GM23338 (cell line): ENCODE measurements at places on chromosomes 2 and 18. TPM values are rescaled to one million over a fixed set of nuclear protein-coding genes. Genes with fewer than 3 reads are reported as not detected.

GRCh38 chr2:3571284-3571683, 3.8 kb upstream of the RPS7 start:
- H3K4me3 ChIP-seq: no peak overlapping the region
- no peak for DNase-seq

DNA sequence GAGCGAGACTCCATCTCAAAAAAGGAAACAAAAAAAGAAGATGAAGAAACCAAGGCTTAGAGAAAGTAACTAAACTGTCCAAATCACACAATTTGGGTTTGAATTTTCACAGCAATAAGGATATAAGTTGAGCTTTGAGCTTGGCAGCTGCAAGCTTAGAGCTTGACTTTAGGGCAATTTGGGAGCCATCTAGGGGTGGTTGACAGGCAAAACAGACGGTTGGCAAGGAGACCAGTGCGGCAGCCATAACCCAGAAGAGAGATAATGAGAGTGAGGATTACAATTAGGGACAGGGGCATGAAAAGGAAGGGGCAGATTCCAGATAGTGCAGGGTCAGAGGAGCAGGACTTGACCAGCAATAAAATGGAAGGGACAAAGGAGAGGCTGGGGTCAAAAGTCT, 382.2 kb upstream of the HNRNPA3 start:
- H3K4me3 ChIP-seq: no peak overlapping the region
- H3K27ac ChIP-seq: no peak overlapping the region
- DNase-seq: peak; percentile 64
- no peaks in the 10 kb centered on the region for H3K27me3 ChIP-seq

DNA sequence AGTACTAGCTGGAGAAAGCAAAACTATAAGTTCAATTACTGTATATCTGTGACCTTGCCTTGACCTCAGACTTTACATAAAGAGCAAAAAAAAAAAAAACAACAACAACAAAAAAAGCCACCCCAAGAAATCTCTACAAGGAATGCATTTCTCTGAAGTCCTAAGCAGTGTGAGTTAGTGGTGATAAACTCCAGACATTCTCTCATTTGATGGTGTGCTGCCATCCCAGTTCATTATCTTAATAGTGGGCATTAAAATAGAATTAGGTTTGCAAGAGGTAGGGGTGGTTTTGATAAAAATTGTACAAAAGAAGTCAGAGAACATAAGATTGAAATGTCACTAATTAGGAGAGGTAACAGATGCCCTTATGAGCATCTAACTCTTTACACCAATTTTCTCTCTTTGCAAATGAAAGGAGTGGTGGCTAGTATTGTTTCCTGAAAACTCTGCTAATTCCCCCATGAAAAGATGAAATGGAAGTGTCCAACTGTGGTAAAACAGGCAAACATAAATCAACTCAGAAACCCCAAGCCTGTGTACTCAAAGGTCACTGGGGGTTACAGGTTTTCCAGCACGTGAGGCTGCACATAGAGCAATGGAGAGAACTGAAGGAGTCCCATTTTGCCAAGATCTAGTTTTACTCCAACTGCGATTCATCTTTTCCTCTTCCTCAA, 131.9 kb downstream of the MEIS1 start:
- H3K36me3 ChIP-seq: no peaks in the 10 kb centered on the region
- H3K4me1 ChIP-seq: peaks cover 22% of the 10 kb centered on the region
- peaks cover 3% of the 10 kb centered on the region; the same call in 1 of the 2 replicates for H3K27me3 ChIP-seq
- H3K4me3 ChIP-seq: no peak overlapping the region
- no peak for DNase-seq
- H3K27ac ChIP-seq: no peak overlapping the region

DNA sequence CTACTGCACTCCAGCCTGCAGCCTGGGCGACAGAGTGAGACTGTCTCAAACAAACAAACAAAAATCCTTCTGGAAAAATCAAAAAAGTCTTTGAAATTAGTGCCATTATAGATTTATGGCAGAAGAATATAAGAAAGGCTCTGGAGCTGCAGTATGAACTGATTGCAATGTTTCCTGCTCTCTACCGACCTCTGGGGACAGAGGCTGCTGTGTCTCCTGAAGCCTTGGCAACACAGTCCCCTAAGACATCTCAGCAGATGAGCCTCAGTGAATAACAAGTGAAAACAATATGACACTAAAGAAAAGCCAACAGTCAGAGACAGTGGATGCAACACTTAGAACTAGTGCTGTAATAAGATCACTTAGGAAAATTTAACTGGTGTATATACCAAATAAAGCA, 494.9 kb upstream of the LRATD1 start:
- 0 out of 2 replicates have a peak overlapping the region, but pooled peaks have one; percentile 7 for H3K4me3 ChIP-seq
- peaks cover 9% of the 10 kb centered on the region for H3K4me1 ChIP-seq
- H3K27ac ChIP-seq: no peak overlapping the region

EIF2AK2 gene
- 35.5 and 37.6 TPM in 2 replicates for total RNA-seq

RGPD5 gene
- total RNA-seq: 15.4 and 18.0 TPM in 2 replicates

GRCh38 chr2:183541766-183542165, 417.5 kb downstream of the NUP35 start:
- H3K27me3 ChIP-seq: no peaks in the 10 kb centered on the region
- H3K4me1 ChIP-seq: peaks cover 18% of the 10 kb centered on the region
- DNase-seq: no peak
- H3K4me3 ChIP-seq: no peak overlapping the region
- no peak overlapping the region for H3K27ac ChIP-seq

- no peak overlapping the region for H3K27ac ChIP-seq
- H3K27me3 ChIP-seq: no peaks in the 10 kb centered on the region
- no peak overlapping the region for H3K4me3 ChIP-seq
- peaks cover 5% of the 10 kb centered on the region; the same call in 1 of the 2 replicates for H3K4me1 ChIP-seq
- no peak for DNase-seq
- no peaks in the 10 kb centered on the region for H3K36me3 ChIP-seq
Observed at GRCh38 chr18:48839819-48840490, 110.8 kb downstream of the SMAD7 start.

- no peaks in the 10 kb centered on the region for H3K27me3 ChIP-seq
- no peak overlapping the region for H3K27ac ChIP-seq
- no peaks in the 10 kb centered on the region for H3K4me1 ChIP-seq
- DNase-seq: no peak
Observed at GRCh38 chr18:48750485-48751175, 200.1 kb downstream of the SMAD7 start.

LOXHD1 gene
- total RNA-seq: 0.16 and 0.17 TPM in 2 replicates

LYG2 gene
- total RNA-seq: 1.2 TPM in 1 of 2 replicates, not detected in the other

GRCh38 chr2:162063281-162063680, 10.7 kb downstream of the DPP4 start:
- no peak overlapping the region for H3K27ac ChIP-seq
- no peaks in the 10 kb centered on the region for H3K4me1 ChIP-seq
- DNase-seq: no peak
- no peaks in the 10 kb centered on the region for H3K36me3 ChIP-seq

DNA sequence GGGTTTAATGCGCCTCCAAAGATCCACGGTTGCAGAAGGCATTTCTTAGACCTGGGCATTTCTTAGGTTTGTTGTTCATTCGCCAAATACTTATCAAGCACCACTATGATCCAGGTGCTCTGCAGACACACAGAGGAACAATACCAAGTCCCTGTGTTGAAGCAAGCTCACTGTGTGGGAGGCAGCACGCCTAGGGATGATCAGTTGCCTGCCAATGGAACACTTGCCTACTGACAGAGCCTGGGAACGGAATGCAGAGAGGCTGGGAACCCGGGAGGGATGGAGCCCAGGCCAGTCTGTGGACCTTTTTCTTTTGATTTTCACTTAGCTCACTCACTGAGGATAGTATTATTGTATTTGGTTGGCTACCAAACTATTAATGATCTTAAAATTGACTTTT, 1.9 kb upstream of the GRP start:
- H3K27ac ChIP-seq: no peak overlapping the region
- peaks cover 12% of the 10 kb centered on the region; the same call in 1 of the 2 replicates for H3K4me1 ChIP-seq
- no peaks in the 10 kb centered on the region for H3K36me3 ChIP-seq
- no peak overlapping the region for H3K4me3 ChIP-seq

- DNase-seq: no peak
- 0 out of 2 replicates have a peak, but pooled peaks cover 5% of the 10 kb centered on the region for H3K36me3 ChIP-seq
- H3K4me3 ChIP-seq: no peak overlapping the region
- H3K4me1 ChIP-seq: peaks cover 9% of the 10 kb centered on the region
Observed at GRCh38 chr18:39232490-39232889, 1666.9 kb upstream of the CELF4 start.

DNA sequence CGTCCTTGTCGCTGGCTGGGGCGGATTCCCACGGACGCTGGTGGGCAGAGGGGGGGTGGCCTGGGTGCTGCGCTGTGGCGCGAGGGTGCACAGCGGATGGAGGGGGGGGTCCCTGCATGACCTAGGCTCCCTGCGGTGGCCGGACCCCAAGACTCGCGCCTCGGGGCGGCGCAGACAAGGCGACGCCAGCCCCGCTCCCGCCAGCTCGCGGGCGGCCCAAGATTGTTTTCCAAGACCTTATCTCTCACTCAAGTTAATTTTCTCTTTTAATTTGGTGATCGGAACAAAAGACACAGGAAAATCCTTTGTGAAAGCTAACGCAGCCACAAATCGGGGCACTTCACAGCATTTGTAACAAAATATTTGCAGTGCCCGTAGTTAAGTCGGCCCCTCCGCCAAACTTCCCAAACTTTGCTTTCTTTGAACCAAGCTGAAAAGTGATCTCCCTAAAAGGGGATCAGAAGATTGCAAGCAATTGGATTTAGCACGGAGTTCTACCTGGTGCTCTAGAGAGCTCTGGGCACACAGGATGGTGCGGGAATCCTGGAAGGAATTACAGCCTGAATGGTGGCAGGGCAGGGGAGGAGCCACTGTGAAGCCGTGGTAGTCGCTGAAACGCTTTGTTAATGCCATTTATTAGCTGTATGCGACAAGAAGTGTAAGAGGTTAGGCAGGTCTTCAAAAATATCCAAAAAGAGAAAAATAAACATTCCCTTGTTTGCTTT, 4.8 kb upstream of the ID2 start:
- peak; percentile 53 for DNase-seq
- peaks cover 70% of the 10 kb centered on the region for H3K27me3 ChIP-seq
- no peak overlapping the region for H3K27ac ChIP-seq
- peak overlapping the region; percentile 65 for H3K4me3 ChIP-seq
- no peaks in the 10 kb centered on the region; the same call in 1 of the 2 replicates for H3K36me3 ChIP-seq

- H3K27me3 ChIP-seq: peaks cover 21% of the 10 kb centered on the region
- H3K27ac ChIP-seq: no peak overlapping the region
- no peak overlapping the region for H3K4me3 ChIP-seq
- no peak for DNase-seq
- H3K4me1 ChIP-seq: peaks cover 4% of the 10 kb centered on the region; the same call in 1 of the 2 replicates
Observed at GRCh38 chr2:30226144-30227032, 4.9 kb upstream of the LBH start.

- H3K27ac ChIP-seq: no peak overlapping the region
- peaks cover 9% of the 10 kb centered on the region for H3K27me3 ChIP-seq
- no peak overlapping the region for H3K4me3 ChIP-seq
Observed at GRCh38 chr2:231932985-231933915, 7.1 kb upstream of the NPPC start.

DNA sequence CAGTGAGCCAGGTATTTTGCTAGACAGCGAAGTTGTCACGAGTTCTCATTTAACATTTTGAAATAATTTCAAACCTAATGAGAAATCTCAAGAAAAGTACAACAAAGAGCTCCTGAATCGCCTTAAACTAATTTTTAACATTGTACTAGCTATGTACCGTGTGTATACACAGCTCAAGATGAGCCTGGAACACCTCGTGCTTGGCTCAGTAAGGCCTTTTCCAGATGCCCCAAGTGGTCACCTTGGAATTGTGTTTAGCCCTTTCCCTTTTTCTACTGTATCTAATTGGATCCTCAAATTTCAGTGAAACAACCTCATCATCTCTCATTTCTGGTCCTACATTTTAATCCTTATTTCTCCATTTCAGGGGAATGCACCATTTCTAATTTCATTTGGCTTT, 7.2 kb downstream of the PTPN4 start:
- H3K36me3 ChIP-seq: no peaks in the 10 kb centered on the region
- no peak overlapping the region for H3K27ac ChIP-seq
- DNase-seq: peak; percentile 45
- H3K4me3 ChIP-seq: no peak overlapping the region
- H3K4me1 ChIP-seq: peaks cover 65% of the 10 kb centered on the region
- no peaks in the 10 kb centered on the region for H3K27me3 ChIP-seq

NTSR2 gene
- total RNA-seq: 0.10 TPM in 1 of 2 replicates, not detected in the other

DNA sequence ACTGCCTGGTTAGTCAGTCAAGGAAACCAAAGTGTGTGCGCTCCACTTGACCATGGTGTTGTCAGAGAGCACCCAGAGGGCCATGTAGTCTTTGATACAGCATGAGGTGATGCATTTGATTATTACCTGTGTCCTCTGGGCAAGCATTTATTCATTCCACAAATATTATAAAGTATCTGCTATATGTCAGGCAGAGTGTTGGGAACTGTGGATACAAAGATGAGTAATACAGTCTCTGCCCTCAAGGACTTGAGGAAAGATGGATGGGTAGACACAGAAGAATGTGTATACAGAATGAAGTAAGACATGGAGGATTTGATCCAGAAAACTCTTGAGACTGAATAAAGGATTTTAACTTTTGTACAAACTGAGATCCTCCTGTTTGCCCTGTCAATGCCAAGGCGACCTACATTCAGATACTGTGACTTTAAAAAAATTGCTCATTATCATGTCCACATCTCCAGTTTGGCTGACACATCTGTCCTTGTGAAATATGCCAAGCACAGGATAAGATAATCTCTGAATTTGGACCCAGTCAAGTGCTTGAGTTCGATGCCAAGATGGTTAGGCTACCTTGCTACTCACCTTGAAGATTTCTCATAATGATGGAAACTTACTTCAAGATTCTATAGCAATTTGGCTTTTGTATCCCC, 50.8 kb downstream of the ACYP2 start:
- H3K27me3 ChIP-seq: no peaks in the 10 kb centered on the region
- H3K4me3 ChIP-seq: no peak overlapping the region
- no peak for DNase-seq
- H3K27ac ChIP-seq: no peak overlapping the region
- no peaks in the 10 kb centered on the region for H3K36me3 ChIP-seq
- H3K4me1 ChIP-seq: no peaks in the 10 kb centered on the region

DNA sequence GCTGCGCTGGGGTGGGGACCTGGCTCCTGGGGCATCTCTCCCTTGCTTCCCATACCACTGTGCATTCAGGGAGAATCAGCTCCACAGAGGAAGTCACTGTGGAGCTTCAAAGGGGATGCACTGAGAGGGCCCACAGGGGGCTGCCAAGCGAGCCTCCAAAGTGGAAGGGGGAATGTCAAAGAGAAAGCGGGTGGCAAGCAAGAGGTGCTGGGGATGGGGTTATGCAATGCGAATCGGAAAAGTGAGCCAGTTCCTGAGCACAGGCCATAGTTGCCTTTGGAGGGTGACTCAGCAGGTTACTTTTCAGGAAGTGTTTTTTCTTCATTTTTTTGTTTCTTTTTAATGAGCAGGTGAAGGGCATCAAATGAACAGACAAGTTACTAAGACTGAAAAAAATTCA, 17.6 kb downstream of the PMAIP1 start:
- no peak overlapping the region for H3K4me3 ChIP-seq
- DNase-seq: peak; percentile 35
- H3K27me3 ChIP-seq: no peaks in the 10 kb centered on the region

- H3K27me3 ChIP-seq: no peaks in the 10 kb centered on the region
- H3K27ac ChIP-seq: no peak overlapping the region
- H3K4me1 ChIP-seq: peaks cover 12% of the 10 kb centered on the region
- H3K36me3 ChIP-seq: no peaks in the 10 kb centered on the region
- H3K4me3 ChIP-seq: no peak overlapping the region
Observed at GRCh38 chr2:31979018-31979417, 31.8 kb downstream of the MEMO1 start.

GDF7 gene
- 0.19 and 0.52 TPM in 2 replicates for total RNA-seq

SLC9A2 gene
- 0.08 and 0.24 TPM in 2 replicates for total RNA-seq
